Smooth muscle cell of the umbilical artery (primary cell): ENCODE measurements at places on chromosomes 13 and 19. TPM values are rescaled to one million over a fixed set of nuclear protein-coding genes. Genes with fewer than 3 reads are reported as not detected.

KLK1 gene
- total RNA-seq = not detected in 2 replicates

SIGLEC9 gene
- not detected in 2 replicates for total RNA-seq

BRME1 gene
- under 0.01 and 0.37 TPM in 2 replicates for total RNA-seq

HTR2A gene
- total RNA-seq = 1.4 and 6.5 TPM in 2 replicates
